ENCODE measurements at places on chromosomes 16 and 17. TPM values are rescaled to one million over a fixed set of nuclear protein-coding genes. Genes with fewer than 3 reads are reported as not detected.
A peak's percentile ranks its signal among the peaks of the same experiment; 100 is the strongest.

The CPHXL2 gene
- total RNA-seq: not detected

DNA sequence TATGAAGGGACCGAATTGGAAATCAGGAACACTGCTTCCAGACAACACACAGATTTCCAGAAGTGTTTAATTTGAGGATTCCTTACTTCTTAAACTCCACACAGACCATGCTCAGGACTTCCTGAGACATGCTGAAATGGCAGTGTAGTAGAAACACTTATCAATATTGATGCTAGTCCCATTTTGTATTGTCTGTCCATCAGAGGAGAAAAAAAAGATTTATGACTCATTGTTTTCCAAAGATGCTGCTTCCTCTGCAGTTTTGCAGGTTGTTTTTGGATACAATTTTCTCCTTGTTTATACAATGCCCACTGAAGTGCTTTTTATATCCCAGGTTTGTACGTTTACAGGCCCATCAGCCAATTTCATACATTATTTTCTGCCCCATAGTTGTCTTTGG, 68.3 kb upstream of the TANC2 start:
- no peaks in the 10 kb centered on the region for H3K27me3 ChIP-seq
- no peak overlapping the region for H3K27ac ChIP-seq
- no peak for DNase-seq
- H3K36me3 ChIP-seq: no peaks in the 10 kb centered on the region

The C1QTNF1 gene
- total RNA-seq: 401 TPM

The TMEM186 gene
- total RNA-seq: 7.6 TPM

The CCL8 gene
- total RNA-seq: not detected

The NPIPB6 gene
- 1.1 TPM for total RNA-seq

The PHOSPHO1 gene
- 2.2 TPM for total RNA-seq

The CHST4 gene
- 0.67 TPM for total RNA-seq

GRCh38 chr17:16971458-16972338, at the start of gene TNFRSF13B:
Gene TNFRSF13B, minus strand, starts transcription at chr17:16972118. Its CDS starts 43 bp downstream, at chr17:16972075.
- no peaks in the 10 kb centered on the region for H3K36me3 ChIP-seq
- no peaks in the 10 kb centered on the region for H3K27me3 ChIP-seq
- H3K4me1 ChIP-seq: no peaks in the 10 kb centered on the region
- H3K27ac ChIP-seq: no peak within 1 kb of the TSS
- DNase-seq: no peak
- H3K4me3 ChIP-seq: no peak within 1 kb of the TSS

The BRICD5 gene
- total RNA-seq: 1.6 TPM

DNA sequence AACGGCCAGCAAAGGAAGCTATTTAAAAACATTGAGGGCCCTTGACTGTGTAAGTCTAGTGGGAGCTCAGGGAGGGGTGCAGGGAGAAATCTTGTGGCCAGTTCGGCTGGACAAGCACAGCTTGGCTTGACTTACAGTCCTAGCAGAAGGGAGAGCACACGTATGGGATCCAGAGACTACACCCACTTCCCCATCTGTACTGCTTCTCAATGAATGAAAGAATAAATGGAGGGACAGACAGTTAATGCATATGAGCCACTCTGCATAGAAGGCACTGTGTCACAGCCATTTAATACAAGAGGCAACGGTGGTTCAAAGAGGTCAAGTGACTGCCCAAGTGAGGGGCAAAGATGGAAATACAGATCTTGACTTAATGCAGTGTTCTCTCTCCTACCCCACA, 15.5 kb downstream of the GTF3C1 start:
- no peak overlapping the region for H3K4me3 ChIP-seq
- H3K27ac ChIP-seq: no peak overlapping the region

- H3K27me3 ChIP-seq: no peaks in the 10 kb centered on the region
- H3K4me1 ChIP-seq: no peaks in the 10 kb centered on the region
- H3K36me3 ChIP-seq: peaks cover 20% of the 10 kb centered on the region
- H3K27ac ChIP-seq: peak overlapping the region; percentile 58
- no peak for DNase-seq
These were observed 34.9 kb downstream of the ARHGAP17 start for GRCh38 chr16:24980077-24980793.

GRCh38 chr16:27598220-27598619, 48.3 kb downstream of the KATNIP start:
- no peaks in the 10 kb centered on the region for H3K4me1 ChIP-seq
- H3K4me3 ChIP-seq: no peak overlapping the region
- H3K27ac ChIP-seq: no peak overlapping the region
- no peaks in the 10 kb centered on the region for H3K36me3 ChIP-seq
- no peaks in the 10 kb centered on the region for H3K27me3 ChIP-seq

DNA sequence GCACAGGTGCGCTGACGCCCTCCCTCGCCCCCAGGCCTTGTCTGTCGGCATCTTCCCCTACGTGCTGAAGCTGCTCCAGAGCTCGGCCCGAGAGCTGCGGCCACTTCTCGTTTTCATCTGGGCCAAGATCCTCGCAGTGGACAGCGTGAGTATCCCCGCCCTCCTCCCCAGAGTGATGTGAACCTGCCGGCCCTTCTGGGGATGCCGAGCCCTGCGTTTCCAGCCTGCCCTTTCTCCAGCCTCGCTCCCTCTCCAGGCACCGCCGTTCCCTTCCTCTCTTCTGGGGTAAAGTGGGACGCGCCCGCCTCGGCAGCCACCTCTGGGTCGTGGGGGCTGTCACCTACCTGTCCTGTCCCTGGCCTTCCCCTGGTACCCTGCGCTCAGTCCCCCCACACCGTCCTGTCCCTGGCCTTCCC, 133.9 kb upstream of the CHMP6 start:
- no peak for DNase-seq
- H3K4me3 ChIP-seq: no peak overlapping the region
- H3K4me1 ChIP-seq: peaks cover 14% of the 10 kb centered on the region
- H3K27me3 ChIP-seq: no peaks in the 10 kb centered on the region
- no peak overlapping the region for H3K27ac ChIP-seq

DNA sequence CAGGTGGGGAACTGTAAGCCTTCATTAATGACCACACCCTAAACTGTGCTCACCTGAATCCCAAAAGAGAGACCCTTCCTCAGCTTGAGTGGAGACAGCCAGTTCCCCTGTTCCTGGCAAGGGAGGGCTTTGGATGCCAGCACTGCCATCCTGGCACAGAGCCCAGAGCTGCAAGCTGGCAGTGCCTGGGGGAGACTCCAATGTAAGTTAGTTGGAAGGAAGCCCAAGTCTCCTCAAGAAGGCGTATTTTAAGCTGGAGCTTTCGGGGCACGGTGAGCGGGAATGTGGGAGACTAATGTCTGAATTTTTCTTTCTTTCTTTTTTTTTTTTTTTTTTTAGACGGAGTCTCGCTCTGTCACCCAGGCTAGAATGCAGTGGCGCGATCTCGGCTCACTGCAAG, 4.7 kb downstream of the CDC42EP4 start:
- H3K4me3 ChIP-seq: no peak overlapping the region
- H3K27ac ChIP-seq: peak overlapping the region; percentile 99
- H3K36me3 ChIP-seq: no peaks in the 10 kb centered on the region
- DNase-seq: no peak
- peaks cover 72% of the 10 kb centered on the region for H3K4me1 ChIP-seq
- H3K27me3 ChIP-seq: no peaks in the 10 kb centered on the region

The CDRT4 gene
- total RNA-seq: 0.94 TPM

The GINS3 gene
- 5.8 TPM for total RNA-seq

DNA sequence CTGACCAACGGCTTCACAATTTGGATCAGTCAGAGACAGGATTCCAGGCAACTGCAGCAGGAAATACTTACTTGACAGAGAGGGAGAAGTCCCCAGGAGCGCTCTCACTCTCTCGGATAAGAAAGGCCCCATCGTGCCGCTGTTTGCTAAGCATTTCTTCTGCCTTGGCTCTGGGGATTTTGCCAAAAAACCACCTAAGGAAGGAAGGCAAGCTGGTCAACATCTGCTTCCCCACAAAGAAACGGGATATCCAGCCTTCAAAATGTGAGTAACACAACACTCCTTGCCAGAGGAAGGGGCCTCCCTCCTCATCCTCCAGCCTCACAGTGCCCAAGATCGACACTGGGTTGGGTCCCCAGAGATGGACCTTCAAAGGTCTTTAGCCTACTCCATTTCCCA, 36.6 kb upstream of the SLC25A19 start:
- peaks cover 20% of the 10 kb centered on the region for H3K36me3 ChIP-seq
- peak overlapping the region; percentile 34 for H3K27ac ChIP-seq
- no peak overlapping the region for H3K4me3 ChIP-seq
- no peak for DNase-seq
- H3K4me1 ChIP-seq: peaks cover 16% of the 10 kb centered on the region

The AHSP gene
- total RNA-seq: 2.3 TPM

DNA sequence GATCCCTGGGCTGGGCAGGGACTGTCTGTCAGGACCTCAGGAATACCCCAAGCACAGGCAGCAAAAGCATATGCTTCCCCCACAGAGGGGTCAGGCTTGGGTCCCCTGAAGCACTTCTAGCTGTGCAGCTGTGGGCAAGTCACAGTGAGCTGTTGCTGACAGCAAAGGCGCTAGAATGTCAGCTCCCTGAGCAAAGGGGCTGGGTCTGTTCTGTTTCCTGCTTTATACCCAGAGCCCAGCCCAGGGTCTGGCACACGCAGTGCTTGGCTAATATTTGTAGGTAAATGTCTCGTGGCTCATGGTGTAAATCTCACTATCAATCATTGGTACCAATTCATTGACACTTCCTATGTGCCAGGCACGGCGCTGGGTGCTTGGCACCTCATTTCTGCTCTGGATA, 16.6 kb upstream of the MPRIP start:
- no peaks in the 10 kb centered on the region for H3K36me3 ChIP-seq
- no peak overlapping the region for H3K27ac ChIP-seq
- H3K27me3 ChIP-seq: no peaks in the 10 kb centered on the region
- DNase-seq: no peak
- H3K4me3 ChIP-seq: no peak overlapping the region
- no peaks in the 10 kb centered on the region for H3K4me1 ChIP-seq

The TBC1D3I gene
- not detected for total RNA-seq

The SEZ6L2 gene
- 4.6 TPM for total RNA-seq

GRCh38 chr17:14078027-14078426, 8.7 kb downstream of the COX10 start:
- no peaks in the 10 kb centered on the region for H3K27me3 ChIP-seq
- DNase-seq: no peak
- peaks cover 20% of the 10 kb centered on the region for H3K36me3 ChIP-seq
- H3K4me3 ChIP-seq: no peak overlapping the region
- H3K4me1 ChIP-seq: no peaks in the 10 kb centered on the region
- no peak overlapping the region for H3K27ac ChIP-seq

The SEC14L5 gene
- total RNA-seq: 0.28 TPM

DNA sequence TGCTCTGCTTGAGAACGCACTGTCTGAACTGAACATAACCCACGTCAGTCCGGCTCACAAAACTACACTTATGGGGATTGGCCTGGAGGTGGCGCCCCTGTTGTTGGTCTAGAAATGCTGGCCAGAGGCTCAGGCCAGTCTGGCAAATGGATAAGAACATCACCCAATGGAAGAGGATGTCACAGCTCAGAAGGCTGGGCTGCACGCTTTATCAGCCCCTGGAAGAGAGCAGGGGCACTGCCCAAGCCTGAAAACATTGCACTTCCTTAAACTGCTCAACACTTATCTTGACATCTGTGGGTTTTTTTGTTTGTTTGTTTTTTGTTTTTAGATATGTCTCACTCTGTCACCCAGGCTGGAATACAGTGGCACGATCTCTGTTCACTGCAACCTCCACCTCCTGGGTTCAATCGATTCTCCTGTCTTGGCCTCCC, 24.8 kb upstream of the BPTF start:
- no peaks in the 10 kb centered on the region for H3K36me3 ChIP-seq
- H3K4me3 ChIP-seq: no peak overlapping the region
- no peak overlapping the region for H3K27ac ChIP-seq
- peak; percentile 82 for DNase-seq

DNA sequence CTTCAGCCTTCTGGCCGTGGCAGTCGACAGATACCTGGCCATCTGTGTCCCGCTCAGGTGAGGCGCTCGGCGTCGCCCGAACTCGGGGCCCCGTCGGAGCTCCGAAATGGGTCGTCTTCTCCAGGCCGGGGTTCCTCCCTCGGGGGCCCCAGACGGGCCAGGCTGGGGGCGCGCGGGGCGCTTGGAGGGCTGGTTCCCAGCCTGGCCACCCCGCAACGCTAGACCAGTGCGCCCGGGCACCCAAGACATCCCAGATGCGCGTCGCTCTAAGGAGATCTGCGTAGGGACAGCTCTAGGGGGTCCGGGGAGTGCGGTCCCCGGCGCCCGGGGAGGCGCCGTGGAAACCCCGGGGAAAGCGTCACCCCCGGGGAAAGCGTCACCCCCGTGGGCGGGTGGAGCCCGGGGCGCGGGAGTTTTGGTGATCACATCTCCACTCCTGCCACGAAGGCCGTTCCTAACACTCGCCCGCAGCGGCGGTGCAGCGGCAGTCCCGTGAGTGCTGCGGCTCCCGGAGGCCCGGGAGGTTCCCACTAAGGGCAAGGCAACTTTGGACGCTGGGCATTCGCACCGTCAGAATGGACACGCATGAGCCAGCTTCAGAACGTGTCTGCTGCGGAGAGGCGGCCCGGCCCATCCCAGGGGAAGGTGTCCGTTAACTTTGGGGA, 729 bp downstream of the ADORA2B start:
- H3K36me3 ChIP-seq: no peaks in the 10 kb centered on the region
- peak overlapping the region; percentile 27 for H3K27ac ChIP-seq
- H3K4me3 ChIP-seq: peak overlapping the region; percentile 66
- H3K27me3 ChIP-seq: no peaks in the 10 kb centered on the region

- H3K27ac ChIP-seq: peak overlapping the region; percentile 77
- no peaks in the 10 kb centered on the region for H3K36me3 ChIP-seq
- H3K4me1 ChIP-seq: no peaks in the 10 kb centered on the region
- H3K27me3 ChIP-seq: no peaks in the 10 kb centered on the region
- DNase-seq: no peak
These were observed 280.8 kb downstream of the SEC14L1 start for GRCh38 chr17:77421630-77421972.

DNA sequence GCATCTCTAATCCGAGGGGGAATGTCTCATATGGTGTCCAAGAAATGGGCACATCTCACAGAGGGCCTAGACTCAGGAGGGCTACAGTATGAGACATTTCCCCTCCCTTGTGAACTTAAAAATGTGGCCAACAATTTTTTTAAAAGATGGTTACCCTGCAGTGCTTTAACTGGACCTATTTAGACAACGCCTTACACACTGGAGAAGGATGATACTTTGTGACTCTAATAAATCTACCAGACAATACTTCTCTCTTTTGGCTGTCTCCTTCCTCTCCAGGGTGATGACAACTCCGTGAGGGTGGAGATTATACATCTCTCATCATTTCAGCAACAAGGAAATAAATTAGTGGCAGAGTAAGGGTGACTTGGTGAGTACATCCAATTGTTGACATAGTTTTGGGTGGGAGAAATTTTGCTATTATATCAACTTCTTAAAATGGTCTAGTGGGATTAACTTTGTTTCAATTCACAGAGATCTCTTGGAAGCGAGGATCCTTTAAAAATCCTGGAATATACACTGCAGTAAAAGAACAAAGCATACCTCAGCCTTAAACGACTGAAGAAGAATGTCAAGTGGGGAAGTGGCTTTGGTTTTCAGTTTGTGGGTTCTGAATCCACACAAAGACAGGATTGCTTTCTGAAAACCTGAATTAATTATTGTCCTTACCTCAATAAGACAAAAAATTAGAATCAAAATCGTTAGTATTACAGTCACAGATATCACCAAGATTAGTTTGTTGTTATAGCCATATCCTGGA, 89.8 kb downstream of the KPNA2 start:
- no peaks in the 10 kb centered on the region for H3K27me3 ChIP-seq
- H3K36me3 ChIP-seq: peaks cover 31% of the 10 kb centered on the region
- no peak overlapping the region for H3K4me3 ChIP-seq

The RDM1 gene
- total RNA-seq: not detected

All from right atrium auricular region (tissue), 2 donors.